CD4-positive, alpha-beta memory T cell (primary cell): ENCODE measurements at places on chromosomes 16 and 17. TPM values are rescaled to one million over a fixed set of nuclear protein-coding genes. Genes with fewer than 3 reads are reported as not detected.

The SLC47A1 gene
- 0.25 TPM for total RNA-seq

The SIAH1 gene
- total RNA-seq: 11.9 TPM

The TMED6 gene
- total RNA-seq: 5.4 TPM

The CCL8 gene
- not detected for total RNA-seq

The FAM20A gene
- not detected for total RNA-seq

The TBCD gene
- 257 TPM for total RNA-seq

The CEP295NL gene
- not detected for total RNA-seq

The CCT6B gene
- 2.0 TPM for total RNA-seq
